ENCODE measurements at places on chromosomes 6 and 20.

GRCh38 chr20:10492844-10493243, 57.7 kb downstream of the SLX4IP start:
- DNase-seq: no peak

DNA sequence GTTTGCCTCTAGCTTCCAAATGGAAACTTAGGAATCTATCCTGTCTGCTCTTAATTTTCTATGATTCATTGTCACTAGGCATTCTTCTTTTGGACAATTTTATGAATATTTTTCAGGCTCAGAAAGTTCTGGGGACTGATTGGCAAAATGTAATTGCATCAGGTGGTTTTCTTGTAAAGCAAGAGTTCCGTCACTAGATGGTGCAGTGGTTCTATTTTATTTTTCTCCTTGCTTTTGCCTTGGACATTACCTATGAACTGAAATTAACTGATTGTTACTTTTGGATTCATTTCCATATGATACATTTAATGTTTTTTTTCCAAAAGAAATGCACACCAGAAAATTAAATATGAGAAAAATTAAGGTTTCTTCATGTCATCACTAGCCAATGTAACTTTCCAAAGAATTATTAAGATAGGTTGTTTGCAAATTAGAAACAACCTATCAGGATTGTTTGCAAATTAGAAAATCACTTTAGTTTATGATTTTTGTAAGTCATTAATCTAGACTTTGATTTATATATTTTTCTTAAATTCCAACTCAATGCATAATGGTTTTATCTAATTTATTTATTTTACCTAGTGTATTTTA, 48.0 kb downstream of the TMEM170B start:
- peak; percentile 9 for DNase-seq

DNA sequence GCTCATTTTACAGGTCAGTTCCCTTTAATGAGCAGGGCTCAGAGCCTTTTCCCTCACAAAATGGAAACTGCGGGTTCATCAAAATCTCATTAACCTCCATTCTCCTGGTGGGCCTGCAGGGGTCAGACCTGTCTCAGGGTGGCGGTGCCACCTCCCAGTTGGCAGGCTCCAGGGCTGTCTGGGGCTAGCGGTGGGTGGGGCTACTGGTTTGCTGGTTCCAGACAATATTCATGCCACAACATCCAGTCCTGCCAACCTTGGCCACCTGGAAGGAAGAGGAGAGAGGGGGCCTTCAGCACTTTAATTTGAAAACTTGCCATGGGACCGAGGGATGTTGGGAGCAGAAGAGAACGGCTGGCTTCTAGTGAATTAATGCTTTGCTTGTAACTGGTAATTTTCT, 41.9 kb upstream of the CTNNBL1 start:
- no peak for DNase-seq

DNA sequence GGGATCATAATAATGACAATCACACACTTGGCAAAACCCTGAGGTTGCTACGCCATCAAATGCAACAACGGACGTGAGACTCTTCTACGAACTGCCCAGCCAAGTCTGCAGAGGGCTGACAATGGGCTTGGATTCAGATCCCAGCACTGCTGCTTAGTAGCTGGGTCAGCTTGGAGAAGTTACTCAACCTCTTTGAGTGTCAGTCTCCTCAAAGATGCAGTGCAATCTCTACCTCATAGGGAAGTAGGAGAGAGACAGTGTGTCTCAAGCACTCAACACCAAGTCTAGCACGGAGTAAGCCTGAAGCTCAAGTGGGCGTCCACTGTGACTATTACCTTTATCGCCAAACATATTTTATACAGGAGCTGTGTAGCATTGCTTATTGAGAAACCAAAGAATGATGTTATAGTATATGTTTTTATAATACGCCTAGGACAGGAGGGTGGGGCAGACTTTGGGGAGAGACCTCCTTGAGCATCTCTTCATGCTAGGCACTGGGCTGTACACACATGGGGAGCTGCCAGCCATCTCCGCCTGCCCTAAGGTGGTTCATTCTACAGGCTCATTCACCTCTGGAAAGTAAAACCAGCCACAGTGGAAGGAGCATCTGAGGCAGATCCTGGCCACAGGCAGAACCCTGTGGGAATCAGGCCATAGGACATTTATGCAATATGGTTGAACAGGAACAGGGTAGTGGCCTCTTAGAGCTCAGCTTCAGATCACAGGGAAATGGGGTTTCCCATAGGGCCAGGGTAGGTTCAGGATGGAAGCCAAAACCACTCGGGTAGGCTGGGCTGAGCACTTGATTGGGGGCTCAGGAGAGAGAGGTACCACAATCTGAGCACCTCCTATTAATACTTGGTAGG, 160.2 kb downstream of the MRPL14 start:
- no peak for DNase-seq

- no peak for DNase-seq
Measured at GRCh38 chr6:162345051-162345511, 382.5 kb downstream of the PRKN start.

GRCh38 chr6:16019462-16019861, 109.4 kb upstream of the MYLIP start:
- DNase-seq: no peak

- DNase-seq: no peak
Measured at GRCh38 chr6:150576651-150577226, 22.9 kb upstream of the PLEKHG1 start.

GRCh38 chr6:31741815-31742214, 2.0 kb downstream of the MSH5 start:
- DNase-seq: no peak

GRCh38 chr6:133730881-133731280, 158.0 kb upstream of the TCF21 start:
- DNase-seq: no peak

DNA sequence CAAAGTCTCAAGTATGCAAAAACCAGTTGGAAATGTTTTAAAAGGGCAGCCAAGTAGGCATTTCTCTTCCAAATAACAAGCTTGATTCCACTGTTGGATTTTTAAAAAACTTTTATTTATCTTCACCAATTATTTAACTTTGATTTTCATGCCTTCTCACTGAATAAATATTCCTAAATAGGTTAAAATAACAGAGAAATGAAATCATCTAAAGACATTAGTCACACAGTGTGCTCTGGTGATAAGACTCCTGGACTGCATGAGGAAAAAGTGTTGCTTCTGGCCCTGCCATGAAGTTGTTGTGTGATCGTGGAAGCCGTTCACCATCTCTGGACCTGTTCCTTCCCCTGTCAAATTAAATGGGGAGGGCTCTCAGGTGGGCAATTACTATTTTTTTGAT, 33.8 kb upstream of the IGF2R start:
- no peak for DNase-seq

DNA sequence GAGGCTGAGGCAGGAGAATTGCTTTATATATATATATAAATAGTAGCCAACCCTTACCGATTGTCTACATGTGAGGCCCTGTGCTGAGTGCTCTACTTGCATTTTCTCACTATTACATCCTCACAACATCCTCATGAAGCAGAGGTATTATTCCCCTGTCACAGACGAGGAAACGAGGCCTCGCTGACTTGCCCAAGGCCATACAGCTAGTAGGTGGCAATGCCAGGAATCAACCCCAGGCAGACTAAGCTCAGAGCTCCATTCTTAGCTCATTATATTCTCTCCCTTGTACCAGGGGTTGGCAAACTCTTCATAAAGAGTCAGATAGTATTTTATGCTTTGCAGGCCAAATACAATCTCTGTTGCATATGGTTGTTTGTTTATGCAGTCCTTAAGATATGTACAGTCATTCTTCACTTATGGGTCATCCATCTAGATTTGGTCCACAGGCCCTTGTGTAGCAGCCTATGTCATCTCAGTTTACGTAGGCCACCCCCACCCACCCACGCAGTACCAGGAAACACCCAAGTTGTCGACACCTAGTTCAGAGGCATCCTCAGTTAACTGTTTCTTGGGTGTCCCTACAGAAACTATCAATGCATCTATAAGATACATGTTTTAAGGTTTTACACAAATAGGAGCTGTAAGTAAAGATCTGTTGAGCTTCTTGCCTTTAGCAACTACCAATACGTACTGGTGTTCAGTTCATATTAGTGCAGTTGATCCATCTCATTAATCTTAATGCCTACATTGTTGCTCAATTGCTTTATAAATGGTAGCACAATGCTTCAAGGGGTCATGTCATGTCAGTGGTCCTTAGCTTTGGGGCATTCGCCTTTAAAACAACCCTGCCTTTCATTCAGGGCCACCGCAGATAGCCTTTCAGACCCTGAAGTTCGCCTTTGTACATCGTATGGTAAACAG, 3.0 kb downstream of the CASS4 start:
- DNase-seq: no peak

DNA sequence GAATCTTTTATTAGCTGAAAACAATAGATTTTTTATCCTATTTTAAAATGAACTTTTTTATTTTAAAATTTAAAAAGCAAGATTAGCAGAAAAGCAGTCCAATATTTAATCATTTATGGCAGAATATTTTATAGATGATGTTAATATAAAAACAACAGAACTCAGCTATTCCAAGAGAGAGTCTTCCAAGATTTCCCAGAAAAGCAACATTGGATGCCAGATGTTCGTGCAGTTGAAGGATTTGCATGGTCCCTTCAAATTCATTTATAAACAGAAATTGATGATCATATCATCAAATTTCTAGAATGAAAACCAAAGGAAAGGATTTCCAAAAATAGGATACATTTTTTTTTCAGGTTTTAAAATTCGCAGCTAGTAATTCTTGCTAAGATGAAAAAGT, 25.4 kb upstream of the CNKSR3 start:
- no peak for DNase-seq

- no peak for DNase-seq
Measured at GRCh38 chr20:56380375-56380774, 11.6 kb downstream of the AURKA start.

DNA sequence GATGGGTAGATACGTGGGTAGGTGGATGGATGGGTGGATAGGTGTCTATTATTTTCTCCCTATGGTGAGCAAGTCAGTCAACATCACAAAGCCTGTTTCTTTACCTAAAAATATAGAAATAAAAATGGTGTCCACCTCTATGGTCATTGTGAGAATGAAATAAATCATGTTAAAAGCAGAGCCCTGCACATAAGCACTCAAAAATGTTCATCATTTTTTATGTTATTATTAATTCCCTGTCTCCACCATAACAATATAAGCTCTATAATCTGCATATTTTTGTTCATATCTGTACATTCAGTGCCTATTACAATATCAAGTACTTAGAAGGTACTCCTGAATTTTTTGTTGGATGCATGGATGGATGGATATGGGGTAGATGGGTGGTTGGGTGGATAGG, 177.6 kb downstream of the ZMYND8 start:
- DNase-seq: no peak

DNA sequence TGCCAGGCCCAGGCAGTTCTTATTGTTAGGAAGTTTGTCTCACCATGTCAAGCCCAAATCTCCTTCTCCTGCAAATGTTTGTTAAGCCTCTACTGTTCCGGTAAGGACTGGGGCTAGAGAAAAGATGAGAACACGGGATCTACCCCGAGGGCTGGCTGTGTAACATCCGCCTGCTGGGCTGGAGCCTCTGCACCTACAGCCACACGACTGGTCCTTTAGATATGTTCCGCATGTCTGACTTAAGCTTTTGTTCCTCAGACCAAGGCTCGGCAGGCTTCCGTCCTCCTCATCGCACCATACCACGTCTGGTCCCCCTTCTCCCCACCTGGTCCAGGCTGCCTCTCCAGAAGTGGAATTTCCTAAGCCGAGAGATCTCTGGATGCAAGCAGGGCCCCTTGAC, 2.6 kb downstream of the GHRH start:
- DNase-seq: no peak

GRCh38 chr6:14455876-14456648, 338.5 kb downstream of the CD83 start:
- no peak for DNase-seq

DNA sequence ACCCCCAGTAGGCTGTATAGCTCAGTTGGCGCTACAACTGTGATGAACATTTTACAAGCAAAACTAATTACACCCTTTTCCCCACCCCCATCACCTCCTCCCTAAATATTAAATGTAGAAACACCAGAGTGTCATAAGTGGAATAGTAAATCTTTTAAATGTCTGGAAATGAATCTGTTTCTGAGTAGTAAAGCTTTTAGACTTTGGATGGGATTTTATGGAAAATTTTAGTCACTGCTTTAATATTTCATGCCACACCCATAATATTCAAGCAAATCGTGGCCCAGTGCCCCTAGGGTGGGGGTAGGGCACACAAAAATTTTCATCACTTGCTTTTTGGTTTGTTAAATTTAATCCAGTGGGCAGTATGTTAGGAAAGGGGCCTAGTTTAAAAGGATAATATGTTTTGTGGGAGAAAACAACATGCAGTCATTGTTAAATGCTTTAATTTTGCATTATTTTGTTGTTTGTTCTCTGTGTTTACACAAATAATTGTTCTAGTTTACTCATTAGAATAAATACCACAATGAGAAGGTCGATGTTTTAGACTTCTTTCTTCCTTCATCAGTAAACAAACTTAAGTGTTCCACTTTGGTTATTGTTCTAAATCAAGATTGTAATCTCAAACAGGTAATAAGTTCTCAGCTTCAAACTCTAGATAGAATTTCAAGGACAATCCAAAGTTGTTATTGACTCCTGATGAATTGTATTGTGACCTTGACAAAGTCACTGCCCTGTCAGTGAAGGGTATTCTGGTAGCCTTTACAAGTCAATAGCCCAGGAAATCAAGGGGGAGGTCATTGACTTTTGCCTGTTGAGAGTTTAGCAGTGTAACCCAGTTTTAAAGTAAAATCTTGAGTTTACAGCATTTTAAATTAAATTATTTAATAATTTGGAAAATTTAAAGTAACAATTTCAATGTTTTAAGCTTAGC, 79.2 kb downstream of the CBFA2T2 start:
- no peak for DNase-seq

- DNase-seq: no peak
Measured at GRCh38 chr6:166724576-166724975, 97.5 kb upstream of the RPS6KA2 start.

- DNase-seq: no peak
Measured at GRCh38 chr6:156026486-156027247, 571.0 kb upstream of the NOX3 start.

GRCh38 chr20:56386219-56386618, 5.8 kb downstream of the AURKA start:
- no peak for DNase-seq

GRCh38 chr6:6760002-6760401, 171.5 kb downstream of the LY86 start:
- DNase-seq: no peak

DNA sequence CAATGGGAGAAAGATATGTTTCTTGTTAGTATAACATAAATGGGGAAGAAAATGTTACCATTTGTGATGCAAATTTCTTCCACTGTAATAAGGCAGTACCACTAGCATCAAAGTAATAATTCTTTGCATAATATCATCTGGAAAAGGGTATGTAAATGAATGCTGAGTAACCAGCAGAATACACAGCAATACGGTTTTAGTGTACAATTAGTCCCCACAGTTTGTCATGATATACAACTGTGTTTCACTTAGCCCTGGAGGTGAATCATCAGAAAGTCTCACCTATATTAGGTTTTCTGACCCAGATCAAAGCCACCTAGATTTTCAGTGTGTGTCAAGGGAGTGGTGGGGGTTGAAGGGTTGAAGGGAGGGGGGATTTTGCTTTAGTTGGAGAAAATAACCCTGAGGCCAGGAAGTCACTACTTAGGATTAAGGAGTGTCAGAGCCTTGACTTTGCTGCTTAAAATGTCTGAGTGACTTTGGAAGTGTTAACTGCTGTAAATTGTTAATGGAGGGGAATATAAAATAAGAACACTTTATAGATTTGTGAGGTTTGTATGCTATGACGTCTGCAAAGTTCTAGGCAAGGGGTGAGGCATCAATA, 8.6 kb upstream of the MEI4 start:
- no peak for DNase-seq
